ENCODE measurements at places on chromosomes 16 and 17.

- DNase-seq: no peak
Measured at GRCh38 chr16:70254180-70254964, 2.6 kb upstream of the EXOSC6 start.

GRCh38 chr16:1643521-1643920, 31.4 kb downstream of the CRAMP1 start:
- DNase-seq: no peak

DNA sequence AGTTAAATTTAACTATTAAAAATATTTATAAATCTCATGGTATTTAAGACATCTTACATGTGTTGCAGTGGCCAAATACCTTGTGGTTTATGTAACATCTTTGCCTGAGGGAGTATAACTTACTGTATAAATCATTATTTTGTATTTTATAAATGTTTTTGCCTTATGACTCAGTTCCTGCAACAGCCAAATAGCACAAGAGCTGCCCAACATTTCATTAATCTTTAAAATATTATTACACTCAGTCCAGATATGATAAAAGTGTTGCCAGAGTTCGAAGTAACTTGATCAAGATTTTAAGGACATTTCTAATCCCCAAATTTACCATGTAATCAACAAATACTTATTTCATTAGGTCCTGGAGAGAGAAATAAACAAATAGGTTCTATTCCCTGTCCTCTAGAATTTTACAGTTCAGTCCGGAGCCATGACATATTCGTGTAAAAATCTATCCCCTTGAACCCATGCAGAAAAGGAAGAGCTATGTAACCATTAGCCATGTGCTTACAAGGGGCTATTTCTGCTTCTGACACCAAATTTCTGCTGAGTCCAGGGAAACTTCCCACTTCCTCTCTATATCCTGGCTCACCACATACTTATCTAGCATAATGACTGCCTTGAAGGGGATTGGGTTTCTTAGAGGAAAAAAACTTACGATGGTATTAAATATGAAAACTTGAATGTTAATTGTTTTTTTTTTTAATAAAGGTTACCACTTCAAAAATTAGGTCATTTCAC, 44.0 kb downstream of the IRX6 start:
- DNase-seq: no peak

- no peak for DNase-seq
Measured at GRCh38 chr17:27481327-27481726, 25.1 kb downstream of the KSR1 start.

GRCh38 chr17:44595216-44595775, 38.0 kb downstream of the FZD2 start:
- DNase-seq: no peak

- DNase-seq: no peak
Measured at GRCh38 chr16:81936209-81937000, 74.9 kb downstream of the SDR42E1 start.

DNA sequence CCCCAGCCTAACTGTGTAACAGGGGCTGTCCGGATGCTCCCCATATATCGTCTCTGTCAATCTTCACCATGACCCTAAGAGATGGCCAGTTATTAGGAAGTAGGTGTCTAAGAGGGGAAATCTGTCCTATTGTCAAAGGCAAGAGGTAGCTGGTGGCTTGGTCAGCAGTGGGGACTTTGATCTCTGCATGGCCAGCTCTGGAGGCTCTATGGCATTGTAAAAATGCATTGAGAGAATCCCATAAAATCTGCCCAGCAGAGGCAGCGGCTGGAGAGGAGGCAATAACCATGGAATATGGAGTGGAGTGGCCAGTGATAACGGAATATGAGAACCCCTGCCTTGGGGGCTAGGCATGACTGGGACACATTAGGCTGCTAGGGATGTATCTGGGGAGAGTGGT, 88.8 kb downstream of the MRM1 start:
- DNase-seq: no peak

GRCh38 chr16:58020628-58021521, 4.7 kb upstream of the MMP15 start:
- no peak for DNase-seq

DNA sequence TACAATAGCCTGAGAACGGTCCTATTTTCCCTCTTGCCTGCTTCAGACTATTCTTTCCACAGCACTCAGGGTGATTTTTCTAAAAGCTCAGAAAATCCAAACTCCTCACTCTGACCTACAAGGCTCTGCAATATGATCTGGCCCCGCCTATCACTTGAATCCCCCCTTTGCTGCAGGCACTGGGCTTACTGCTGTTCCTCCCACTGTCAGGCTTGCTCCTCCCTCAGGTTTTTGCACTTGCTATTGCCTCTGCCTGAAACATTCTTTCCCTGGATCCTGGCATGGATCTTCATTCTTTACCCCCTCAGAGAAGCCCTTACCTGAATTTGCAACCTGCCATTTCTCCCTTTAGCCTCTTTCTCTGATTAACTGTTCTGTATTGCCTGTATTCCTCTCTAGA, 52.3 kb downstream of the RPGRIP1L start:
- DNase-seq: no peak

DNA sequence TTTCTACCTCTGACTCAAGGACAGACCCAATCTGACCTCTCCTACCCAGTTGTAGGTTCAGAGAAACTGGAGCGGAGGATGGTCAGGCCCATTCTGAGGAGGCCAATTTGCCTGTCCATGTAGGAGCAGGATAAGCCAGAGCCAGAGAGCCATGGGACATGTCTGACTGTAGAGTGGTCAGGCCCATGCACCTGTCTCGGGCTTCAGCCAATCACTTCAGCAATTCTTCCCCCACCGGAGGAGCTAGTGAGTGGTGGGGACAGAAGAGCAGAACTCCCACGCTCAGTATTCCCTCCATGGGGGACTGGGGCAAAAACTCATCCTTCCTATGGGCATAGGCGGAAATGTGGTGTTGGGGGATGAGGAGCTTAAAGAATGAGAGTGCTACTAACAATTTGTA, 14.3 kb downstream of the DCAF7 start:
- DNase-seq: no peak

- DNase-seq: no peak
Measured at GRCh38 chr16:68349838-68350410, 39.1 kb downstream of the PRMT7 start.

- DNase-seq: no peak
Measured at GRCh38 chr17:28071891-28072606, 29.6 kb downstream of the NLK start.

DNA sequence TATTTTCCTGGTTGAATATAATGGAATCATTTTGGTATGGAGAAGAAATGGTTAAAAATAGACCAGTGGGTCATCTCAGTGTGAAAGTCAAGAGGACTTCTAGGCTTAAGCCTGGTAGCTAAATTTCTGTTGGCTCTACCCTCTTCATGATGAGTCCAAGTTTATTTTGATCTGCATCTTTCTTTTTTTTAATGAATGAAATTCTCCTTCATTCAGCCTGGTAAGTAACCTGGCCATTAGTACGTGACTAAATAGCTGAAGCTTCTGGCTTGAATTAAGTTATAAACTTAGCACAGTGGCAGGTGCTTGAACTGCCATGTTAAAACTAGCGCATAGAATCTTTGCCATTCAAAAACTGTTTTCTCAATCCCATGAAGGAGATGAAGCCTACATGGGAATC, 28.0 kb downstream of the NF1 start:
- DNase-seq: no peak

DNA sequence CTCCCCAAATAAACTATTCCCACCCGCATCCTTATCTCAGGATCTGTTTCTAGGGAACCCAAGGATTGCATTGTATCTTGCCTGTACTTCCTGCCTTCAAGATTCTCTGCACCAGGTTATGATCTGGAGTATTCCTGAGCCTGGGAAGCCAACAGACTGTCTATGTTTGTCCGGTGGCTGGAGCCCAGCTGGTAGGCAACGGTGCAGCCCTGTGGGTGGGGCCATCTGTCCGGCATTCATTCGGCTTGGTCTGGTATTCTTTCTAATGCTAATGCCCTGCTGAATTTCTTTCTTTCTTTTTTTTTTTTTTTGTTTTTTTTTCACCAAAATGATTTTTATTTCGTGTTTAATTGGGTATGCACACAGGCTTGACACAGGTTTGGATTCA, 20.7 kb upstream of the TVP23A start:
- no peak for DNase-seq

GRCh38 chr17:47633996-47634395, 15.7 kb upstream of the KPNB1 start:
- DNase-seq: no peak

DNA sequence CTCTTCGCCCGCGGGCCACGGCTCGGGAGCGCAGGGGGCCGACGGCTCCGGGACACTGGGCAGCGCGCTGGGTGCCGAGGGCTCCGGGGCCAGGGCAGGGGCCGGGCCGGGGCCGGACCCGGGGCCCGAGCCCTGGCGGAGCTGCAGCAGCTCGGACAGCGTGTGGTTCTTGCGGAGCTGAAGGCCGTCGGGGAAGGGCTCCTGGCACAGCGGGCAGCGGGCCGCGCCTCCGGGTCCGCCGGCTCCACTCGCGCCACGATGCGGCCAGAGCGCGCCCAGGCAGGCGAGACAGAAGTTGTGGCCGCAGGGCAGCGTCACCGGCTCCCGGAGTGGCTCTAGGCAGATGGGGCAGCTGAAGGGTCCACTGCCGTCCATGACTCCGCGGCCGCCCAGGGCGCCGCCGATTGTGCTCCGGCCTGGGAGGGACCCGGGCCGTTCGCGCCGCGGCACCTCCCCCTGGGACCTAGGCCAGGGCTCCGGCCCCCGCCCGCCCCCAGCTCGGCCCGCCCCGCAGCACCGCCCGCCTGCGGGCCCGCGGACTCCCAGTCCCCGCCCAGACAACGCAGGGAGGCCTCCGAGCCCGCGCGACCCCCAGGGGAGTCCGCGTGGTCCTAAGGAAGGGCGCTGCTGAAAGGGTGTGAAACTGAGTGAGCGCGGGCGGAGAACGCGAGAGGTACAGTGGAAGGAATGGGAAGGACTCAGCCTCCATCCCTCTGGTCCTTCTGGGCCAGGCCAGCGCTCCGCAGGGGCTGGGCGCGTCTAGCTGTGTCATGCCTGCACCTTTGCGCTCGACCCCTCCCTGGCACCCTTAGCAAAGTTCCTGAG, at the start of gene TRIM47:
TSS of gene TRIM47 (minus strand) at position 408 of the 825 bp plus-strand sequence. CDS start at position 375, 33 bp downstream.
- DNase-seq: no peak

DNA sequence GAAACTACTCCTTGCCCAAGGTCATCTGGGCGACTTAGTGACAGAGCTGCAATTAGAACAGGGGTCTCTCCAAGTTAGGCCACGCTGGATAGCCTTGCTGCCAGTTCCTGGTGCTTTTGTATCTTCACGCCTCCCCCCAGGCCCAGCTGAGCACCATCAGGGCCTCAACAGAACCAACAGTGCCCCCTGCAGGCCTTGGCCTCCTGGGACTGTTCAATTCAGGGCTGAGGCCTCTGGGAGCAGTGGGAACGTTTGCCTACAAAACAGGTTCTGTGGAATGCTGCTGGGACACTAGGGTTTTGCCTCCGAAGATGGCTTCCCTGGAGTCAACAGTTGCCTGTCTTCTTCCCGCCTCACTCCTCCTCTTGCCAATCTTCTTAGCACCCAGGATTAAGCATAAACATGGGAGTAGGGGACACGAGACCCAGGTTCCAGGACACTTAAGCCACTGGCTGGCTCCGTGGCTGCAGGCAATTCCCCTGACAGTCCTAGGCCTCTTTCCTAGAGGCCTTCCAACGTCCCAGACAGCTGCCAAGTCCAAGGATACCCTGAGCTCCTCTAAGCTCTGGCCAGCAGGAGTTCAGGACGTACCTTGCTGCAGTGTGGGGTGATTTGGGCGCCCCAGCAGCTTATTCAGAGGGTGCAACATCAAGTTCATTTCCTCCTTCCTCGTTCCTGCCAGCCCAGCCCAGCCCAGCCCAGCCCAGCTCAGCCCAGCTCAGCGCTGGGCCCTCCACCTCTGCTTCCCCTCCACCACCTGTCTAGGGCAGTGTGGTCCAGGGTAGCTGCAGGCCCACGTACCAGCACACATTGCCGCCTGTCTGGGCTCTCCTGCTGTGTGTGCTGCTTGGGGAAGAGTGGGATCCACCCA, 246.6 kb upstream of the RPL38 start:
- no peak for DNase-seq

DNA sequence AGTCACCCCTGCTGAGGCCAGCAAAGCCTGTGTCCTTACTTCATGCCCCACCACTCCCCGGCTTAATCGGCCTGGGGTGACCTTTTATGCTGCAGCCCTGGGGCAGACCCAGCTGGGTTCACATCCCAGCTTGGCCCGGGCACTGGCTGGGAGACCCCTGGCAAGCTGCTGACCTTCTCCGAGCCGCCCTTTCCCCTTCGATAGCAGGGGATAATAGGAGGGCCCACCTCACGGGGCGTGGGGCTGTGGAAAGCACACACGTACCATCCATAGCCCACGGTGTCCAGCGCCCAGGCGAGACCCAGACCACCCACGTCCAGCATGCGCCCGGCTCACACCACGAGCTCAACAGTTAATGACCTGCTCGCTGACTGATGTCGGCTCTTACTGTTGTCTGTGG, 26.8 kb downstream of the TBC1D16 start:
- no peak for DNase-seq

DNA sequence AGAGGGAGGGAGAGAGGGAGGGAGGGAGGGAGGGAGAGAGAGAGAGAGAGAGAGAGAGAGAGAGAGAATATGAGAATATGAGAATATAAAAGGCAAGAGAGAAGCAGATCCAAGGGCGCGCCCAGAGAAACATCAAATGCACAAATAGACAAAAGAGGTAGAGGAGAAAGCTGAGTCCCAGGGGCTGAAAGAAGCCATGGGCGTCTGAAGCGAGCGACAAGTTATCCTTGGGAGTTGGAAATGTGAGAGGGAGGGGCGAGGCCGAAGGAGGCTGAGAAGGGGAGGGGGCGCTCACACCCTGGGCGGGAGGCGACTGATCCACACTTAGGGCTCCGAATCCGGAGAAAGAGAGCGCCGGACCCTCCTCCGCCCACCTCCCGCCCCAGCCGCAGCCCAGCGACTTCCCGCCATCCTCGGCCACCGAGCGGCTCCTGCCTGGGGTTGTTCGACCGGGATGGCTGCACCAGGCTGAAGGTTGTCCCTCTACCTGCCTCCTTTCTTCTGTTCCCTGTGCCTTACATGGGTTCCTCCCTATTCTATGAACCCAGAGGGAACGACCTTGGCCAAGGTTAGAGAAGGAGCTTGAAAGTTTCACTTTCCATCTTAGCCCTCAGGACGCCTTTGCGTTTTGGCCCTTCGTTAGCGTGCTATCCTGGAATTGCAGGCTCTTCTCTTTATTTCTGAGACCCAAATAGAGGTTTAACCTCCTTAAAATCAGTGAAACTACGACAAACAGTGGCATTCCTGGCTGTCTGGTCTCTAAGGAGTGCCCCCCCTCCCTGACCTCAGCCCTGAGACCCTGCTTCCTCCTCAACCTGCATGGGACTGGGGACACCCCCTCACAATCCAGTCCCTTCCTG, 21.2 kb upstream of the HOXB9 start:
- DNase-seq: no peak

- DNase-seq: no peak
Measured at GRCh38 chr16:17372386-17372785, 98.4 kb downstream of the XYLT1 start.

GRCh38 chr17:12472252-12473173, 193.2 kb upstream of the MYOCD start:
- no peak for DNase-seq

- DNase-seq: no peak
Measured at GRCh38 chr16:58057121-58057520, 31.6 kb downstream of the MMP15 start.

- DNase-seq: no peak
Measured at GRCh38 chr16:87086156-87086555, 231.0 kb downstream of the C16orf95 start.
